ENCODE measurements at places on chromosomes 12 and 14.

- no peak for DNase-seq
These were observed 1630.4 kb upstream of the SEL1L start for GRCh38 chr14:83164016-83164415.

GRCh38 chr12:49622501-49623141, 740 bp upstream of the PRPF40B start:
- DNase-seq: no peak

DNA sequence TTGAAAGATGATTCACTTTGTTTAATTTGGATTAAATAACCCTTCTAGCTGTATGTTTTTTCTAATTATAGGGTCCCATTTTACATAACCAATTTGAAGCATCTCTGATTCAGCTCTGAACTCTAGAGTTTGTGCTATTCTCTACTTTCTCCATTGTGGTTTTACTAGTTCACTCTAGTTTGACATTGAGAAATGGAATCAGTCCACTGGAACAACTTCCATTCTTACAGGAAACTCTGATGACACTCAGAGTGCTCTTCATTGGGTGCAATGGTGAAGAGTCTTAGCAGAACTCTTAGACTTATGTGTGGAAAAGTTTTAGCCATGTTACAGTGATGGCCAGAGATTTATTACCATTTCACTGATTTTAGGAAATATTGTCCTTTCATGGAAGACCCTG, 140.7 kb downstream of the DYRK2 start:
- DNase-seq: no peak

DNA sequence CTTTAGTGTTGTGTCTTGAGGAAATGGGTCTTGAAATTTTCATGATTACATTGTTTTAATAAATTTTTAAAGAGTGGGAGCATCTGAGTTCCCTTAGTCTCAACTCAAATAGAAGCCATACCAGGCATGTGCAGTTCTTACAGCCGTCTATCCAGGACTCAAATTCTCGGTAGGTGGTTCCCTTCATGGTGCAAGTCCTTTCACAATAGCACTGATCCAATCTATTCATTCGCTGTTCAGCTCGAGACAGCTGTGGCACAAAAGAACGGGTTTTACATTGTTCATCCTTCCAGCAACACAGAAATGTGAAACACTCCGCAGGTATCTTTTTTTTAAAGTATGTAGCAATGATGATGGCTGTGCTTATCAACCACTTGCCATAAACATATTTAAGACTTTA, 100.2 kb downstream of the NELL2 start:
- DNase-seq: no peak

DNA sequence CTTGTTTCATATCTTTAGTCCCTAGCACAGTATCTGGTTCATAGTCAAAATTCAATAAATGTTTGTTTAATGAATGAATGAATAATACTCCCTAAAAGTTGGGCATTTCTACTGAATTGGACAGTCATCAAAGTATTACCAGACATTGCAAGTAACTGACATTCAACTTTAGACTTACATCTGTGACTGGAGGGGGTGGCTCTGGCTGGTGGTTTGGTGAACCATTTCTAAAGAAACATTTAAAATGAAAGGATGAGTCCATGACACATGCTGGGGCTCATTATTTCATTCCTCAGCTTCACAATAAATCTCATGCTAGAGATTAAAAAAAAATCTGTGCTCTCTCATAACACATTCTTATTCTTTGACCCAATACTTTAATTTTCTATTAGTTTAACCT, 20.6 kb upstream of the CSRNP2 start:
- DNase-seq: no peak

DNA sequence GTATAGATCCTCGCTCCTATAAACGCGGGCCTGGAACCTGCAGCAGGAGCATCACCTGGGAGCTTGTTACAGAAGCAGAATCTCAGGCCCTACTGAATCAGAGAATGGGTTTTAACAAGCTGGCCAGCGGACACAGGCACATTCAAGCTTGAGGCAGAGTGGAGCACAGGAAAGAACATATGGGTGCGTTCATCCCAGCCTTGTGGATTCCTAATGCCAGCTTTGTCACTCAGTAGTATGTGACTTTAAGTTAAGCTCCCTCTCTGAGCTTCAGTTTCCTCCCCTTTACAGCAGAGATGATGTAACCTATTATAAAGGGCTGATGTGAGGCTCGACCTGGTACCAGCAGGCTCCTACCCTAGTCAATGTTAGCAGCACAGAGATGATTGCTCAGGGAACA, 204.9 kb downstream of the ZFP36L1 start:
- DNase-seq: no peak

- no peak for DNase-seq
These were observed 21.8 kb upstream of the FBXO34 start for GRCh38 chr14:55249423-55249822.

GRCh38 chr14:95993768-95994592, 45.2 kb upstream of the C14orf132 start:
- no peak for DNase-seq

GRCh38 chr12:108418164-108418890, 79.2 kb upstream of the CMKLR1 start:
- no peak for DNase-seq

DNA sequence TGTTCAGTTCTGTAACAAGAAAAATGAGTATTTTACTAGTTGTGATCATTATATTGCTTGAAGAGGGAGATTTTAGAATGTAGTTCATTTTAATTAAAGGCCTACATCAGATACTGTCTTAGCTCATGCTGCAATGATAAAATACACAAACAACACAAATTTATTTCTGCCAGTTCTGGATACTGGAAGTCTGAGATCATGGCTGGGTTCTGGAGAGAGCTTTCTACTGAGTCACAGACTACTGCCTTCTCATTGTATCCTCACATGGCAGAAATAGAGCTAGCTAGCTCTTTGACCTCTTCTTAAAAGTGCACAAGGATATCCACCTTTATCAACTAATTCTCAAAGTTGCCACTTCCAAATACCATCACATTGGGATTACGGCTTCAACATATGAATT, 53.8 kb downstream of the MIS18BP1 start:
- no peak for DNase-seq

GRCh38 chr12:111398530-111398929, 7.2 kb upstream of the SH2B3 start:
- no peak for DNase-seq

DNA sequence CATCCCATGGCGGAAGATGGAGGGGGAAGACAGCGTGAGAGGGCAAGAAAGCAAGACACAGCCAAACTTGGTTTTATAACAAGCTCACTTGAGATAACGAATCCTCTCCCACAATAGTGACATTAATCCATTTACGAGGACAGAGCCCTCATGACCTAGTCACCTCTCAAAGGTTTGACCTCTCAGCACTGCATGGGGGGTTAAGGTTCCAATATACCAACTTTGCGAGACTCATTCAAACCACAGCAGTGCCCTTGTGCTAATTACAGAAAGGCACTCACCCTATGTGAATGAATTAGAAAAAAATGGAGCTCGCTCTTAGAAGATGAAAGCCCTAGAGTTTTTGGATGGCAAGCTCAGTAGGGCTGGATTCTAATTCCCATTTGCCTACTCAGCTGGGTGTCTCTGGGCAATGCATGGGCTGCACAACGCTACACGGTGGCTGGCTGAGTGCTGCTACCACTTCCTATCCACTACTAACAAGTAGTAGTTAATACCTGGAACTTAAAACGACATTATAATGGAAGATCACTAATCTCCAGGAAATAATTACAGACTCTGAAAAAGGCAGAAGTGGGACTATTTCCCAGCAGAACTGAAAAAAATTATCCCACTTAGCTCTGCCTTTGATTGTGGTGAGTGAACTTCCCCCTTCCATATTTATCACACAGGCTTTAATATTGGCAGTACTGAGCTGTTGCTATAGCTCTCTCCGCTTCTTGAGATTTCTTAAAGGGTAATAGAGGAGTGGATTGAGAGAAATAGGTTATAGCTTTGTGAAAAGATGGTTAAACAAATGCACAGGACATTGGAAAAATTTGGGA, 27.5 kb downstream of the TESPA1 start:
- DNase-seq: no peak

DNA sequence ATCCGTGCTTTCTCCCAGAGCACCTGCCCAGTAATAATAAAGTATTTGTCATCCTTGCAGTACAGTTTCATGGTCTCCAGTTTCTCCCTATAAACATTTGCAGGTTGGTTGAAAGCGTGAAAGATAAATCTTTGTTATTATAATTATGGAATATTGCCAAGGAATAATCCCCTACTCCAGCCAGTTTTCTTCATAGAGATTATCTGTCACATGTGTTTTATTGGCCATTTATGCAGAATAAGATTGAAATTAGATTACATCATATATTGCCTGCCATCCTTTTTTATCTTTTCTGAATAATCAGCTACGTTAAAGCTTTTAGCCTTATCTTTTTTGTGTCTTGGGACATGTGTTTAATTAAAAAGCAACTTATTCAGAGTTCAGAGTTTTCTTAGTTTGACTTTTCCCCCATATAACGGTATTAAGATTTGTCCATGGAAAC, 168.0 kb downstream of the KICS2 start:
- DNase-seq: no peak

GRCh38 chr12:70576341-70577282, 60.6 kb downstream of the PTPRB start:
- DNase-seq: no peak

- no peak for DNase-seq
These were observed 258.6 kb upstream of the NPAS3 start for GRCh38 chr14:32679927-32680612.

GRCh38 chr14:95255013-95255412, 64.7 kb downstream of the CLMN start:
- DNase-seq: no peak

Measured in posterior vena cava (tissue), 2 donors.